ENCODE measurements at places on chromosomes 5 and 9.
A peak's percentile ranks its signal among the peaks of the same experiment; 100 is the strongest.

GRCh38 chr5:11962122-11962521 lies 57.9 kb upstream of the CTNND2 start:
- no peak for DNase-seq

GRCh38 chr9:36088020-36088419 lies 48.5 kb upstream of the GLIPR2 start:
- DNase-seq, result no peak

DNA sequence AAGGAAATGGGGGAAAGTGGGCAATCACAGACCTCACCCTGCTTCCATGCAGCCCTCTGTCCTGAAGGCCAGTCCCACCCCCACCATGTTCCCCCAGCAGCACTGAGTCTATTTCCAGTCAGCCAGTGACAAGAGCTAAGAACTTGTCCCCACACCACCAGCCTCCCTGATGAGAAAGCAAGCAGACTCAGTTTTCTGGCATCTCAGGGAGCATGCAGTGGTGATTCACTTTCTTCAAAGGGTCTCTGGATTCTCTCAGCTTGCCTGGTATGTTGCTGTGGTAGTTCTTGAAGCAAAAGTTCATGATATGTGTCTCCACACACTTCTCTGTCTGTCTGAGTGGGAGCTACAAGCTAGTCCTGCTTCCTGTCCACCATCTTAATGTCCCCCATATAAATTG lies 799.9 kb upstream of the TYRP1 start:
- DNase-seq, result no peak

- DNase-seq, result no peak
These were observed 59.6 kb downstream of the SETX start for GRCh38 chr9:132295181-132295580.

DNA sequence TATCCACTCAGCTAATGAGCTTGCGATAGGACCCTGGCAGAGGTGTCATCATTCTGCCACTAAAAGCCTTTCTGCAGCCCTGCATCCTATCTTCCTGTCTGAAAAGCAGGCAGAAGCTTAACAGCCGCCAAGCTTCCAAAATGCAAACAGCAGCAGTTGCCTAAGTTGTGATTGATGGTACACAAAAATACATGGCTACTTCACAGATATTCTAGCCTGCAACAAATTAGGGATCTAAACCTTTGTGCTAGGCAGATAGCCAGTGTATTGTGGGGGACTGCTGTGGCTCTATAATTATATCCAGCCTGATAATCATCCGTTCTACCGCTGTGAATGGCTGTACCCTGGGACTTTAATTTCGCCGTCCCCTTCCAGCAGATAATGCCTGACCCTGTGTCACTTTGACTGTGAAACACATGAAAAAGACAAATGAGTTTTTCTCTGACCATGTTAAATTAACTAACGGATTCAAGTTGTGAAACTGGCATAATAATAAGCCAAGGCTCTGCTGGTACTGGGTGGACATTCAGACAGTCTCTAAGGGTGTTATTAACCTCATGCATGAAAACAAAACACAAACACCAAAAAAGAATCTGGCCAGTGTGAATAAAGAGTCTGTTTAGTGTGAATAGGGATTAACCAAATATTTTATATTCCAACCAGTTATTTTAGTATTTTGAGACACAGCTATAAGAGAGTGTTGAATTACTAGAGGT lies 45.9 kb downstream of the SEMA6A start:
- DNase-seq, result peak; percentile 78

- peak; percentile 61 for DNase-seq
These were observed 240.5 kb downstream of the CETN3 start for GRCh38 chr5:90169078-90169477.

DNA sequence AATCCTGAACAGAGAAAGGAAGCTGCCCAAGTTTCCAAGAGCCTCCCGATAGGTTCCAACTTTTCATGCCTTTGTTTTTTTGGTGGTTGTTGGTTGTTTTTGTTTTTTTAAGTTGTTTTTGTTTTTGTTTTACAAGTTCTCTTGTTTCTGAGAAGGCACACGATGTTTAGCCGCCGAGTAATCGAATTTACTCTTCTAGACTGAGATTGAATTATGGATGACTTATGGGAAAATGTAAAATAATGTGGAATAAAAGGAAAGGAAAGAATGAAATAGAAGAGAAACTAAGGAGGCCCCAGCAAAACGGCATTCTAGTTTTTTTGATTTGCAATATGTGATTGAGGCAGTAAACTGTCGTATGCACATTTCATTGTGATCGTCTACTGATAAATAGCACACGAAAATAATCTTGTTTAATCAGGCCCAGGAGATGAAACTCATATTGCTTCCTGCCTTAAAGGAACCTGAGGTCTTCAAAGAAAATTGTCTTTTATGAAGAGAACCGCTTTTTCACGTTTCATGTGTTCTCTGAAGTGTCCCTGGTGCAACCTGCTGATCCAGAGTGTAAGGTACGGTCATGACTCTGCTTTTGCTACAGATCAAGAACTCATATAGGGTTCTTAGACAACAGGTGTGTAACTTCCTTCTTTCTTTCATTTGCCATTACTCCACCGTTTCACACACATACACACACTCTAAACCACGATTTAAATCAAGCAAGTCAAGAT lies 1.3 kb upstream of the GNAQ start:
- DNase-seq, result no peak

GRCh38 chr5:109956884-109957283 lies 267.2 kb downstream of the MAN2A1 start:
- no peak for DNase-seq

GRCh38 chr9:134723491-134724190 lies 82.0 kb downstream of the COL5A1 start:
- DNase-seq, result no peak

- DNase-seq, result no peak
These were observed 575.3 kb downstream of the RAB3C start for GRCh38 chr5:59158165-59158564.

GRCh38 chr5:22896152-22896551 lies 43.0 kb upstream of the CDH12 start:
- no peak for DNase-seq

- DNase-seq, result no peak
These were observed 508.2 kb downstream of the ACTL7B start for GRCh38 chr9:108347463-108348188.

DNA sequence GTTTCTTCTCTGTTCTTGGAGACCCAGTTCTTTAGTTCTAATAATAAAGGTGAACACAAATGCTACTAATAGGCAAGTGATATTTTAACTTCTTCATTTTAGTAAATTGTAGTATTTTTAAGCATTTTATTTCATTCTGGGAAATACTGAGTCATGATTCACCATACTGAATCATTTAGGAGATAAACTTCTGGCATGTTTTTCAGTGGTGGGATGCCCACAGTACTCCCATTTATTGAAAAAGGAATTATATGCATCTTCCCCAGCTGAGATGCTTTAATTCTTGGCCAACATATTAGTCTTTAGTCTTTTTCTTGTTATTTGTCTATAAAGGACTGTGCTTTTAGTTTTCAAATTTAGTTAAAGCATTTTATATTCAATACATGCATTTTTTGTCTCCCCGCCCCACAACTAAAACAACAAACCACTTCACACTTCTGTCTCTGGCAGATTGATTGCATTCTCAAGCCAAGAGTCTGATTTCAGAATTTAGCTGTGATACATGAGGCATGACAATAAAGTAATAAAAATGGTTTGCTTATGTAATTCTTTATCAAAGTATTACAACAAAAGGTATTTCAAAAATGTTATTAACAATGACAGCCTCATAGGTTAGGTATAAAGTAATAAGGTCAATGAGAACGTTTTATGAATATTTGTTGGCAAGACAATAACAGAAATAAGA lies 125.2 kb upstream of the CDH18 start:
- DNase-seq, result peak; percentile 4

- no peak for DNase-seq
These were observed 59.6 kb upstream of the GRAMD2B start for GRCh38 chr5:126363658-126364057.

DNA sequence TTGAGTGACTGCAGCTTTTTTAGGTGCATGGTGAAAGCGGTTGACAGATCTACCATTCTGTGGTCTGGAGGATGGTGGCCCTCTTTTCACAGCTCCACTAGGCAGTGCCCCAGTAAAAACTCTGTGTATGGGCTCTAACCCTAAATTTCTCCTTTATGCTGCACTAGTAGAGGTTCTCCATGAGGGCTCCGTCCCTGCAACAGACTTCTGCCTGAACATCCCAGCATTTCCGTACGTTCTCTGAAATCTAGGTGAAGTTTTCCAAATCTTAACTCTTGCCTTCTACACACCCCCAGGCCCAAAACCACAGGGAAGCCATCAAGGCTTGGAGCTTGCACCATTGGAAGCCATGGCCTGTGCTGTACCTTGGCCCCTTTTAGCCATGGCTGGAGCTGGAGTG lies 1898.1 kb upstream of the NUDT12 start:
- DNase-seq, result no peak

GRCh38 chr9:102507044-102507687 lies 488.0 kb upstream of the CYLC2 start:
- DNase-seq, result no peak

GRCh38 chr9:101453776-101454570 lies 18.4 kb upstream of the ALDOB start:
- no peak for DNase-seq

DNA sequence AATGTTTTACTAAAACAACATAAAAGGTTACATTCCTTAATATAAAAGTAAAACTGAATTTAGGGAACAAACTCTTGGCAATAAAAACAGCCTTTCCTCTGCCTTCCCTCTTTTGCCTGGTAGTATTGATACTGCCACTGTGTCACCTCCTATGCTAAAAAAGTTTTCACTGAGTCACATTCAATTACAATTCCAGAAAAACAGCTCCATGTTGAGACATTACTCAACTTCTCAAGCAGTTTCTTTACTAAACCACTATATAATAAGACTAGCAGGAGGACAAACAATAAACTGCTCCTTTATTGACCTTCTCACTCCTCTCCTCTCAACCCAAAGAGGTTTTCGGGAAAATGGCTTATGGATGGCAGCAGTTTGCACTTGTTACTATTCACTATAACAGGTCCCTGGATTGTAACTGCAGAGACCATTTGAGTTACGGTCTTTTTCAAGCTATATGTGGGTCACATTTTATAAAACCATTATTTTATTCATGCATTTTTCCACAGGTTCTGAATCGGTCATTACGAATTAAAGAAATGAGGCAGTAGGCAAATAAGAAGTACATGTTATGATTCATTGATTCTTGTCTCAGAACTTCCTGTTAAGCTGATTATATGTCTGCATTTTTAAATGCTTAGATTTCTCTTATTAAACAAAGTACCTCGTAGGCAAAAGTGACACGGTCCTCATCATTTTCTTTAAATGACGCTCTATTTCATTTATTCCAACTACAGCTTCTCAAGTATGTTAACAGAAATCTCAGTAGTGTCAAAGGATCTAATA lies 2.1 kb downstream of the ZDHHC21 start:
- no peak for DNase-seq

DNA sequence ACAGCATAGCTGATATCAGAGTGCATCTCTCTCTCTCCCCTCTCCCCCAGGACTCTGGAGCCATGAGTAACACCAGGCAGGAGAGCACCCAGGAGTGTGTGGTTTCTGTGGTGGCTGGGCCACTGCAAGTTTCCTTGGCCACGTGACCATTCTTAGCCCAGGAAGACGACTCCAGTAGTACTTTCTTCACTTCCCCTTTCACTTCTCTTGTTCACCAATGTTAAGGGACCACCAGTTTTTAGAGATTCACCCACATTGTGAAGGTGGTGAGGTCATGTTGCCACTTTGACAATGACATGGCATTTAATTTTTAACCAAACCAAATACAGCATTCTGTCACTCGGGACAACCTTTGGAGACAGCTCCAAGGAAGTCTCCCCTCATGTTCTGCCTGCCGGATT lies 17.9 kb upstream of the DAPK1 start:
- no peak for DNase-seq

GRCh38 chr9:36154331-36154952 lies 14.7 kb upstream of the CCIN start:
- peak; percentile 14 for DNase-seq

- no peak for DNase-seq
These were observed 2.5 kb downstream of the SMC5 start for GRCh38 chr9:70261131-70261870.

DNA sequence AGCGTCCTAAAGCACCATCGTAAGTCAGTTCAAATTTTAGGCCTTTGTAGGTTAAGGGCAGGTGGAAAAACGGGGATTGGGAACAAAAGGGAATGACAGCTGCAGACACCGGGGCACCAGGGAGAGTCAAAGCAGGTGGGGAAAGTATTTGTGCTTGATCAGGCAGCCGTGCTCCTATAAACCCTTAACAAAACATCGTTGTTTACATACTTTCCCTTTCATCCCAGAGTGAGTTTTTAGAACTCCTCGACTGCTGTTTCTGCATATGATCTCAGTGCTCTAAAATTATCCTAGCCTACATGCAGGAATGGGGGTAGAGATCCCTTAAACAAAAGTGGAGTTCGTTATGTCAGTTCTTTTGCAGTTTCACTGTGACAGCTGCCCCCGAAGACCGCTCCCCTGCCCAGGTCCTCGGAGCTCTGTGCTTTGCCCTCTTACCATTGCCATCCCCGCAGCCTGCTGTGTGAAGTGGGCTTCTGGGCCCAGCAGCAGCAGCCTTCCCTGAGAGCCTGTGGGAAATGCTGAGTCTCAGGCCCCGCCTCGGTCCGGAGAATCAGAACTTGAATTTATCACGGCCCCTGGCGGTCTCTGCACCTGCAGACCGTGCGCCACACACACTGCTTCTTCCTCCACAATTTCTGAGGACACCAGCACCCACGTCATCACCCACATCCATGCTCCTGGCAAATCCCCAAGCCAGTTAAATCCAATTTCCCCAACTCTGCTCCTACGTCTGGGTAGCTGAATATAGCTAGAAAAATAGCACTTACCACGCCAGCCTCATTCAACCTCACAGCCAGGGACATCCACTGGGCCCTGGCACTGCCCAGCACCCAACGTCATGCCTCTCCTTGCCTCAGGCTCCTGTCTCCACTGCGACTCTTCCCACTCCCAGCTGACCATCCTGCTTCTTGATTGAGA lies 86.8 kb downstream of the NSUN2 start:
- DNase-seq, result peak; percentile 80

GRCh38 chr9:97696803-97697601 lies at the start of gene XPA:
XPA (minus strand) TSS chr9:97697340; CDS start chr9:97697292, 48 bp downstream.
- peak; percentile 95 for DNase-seq

- no peak for DNase-seq
These were observed 23.9 kb downstream of the SRP19 start for GRCh38 chr5:112885001-112885400.

DNA sequence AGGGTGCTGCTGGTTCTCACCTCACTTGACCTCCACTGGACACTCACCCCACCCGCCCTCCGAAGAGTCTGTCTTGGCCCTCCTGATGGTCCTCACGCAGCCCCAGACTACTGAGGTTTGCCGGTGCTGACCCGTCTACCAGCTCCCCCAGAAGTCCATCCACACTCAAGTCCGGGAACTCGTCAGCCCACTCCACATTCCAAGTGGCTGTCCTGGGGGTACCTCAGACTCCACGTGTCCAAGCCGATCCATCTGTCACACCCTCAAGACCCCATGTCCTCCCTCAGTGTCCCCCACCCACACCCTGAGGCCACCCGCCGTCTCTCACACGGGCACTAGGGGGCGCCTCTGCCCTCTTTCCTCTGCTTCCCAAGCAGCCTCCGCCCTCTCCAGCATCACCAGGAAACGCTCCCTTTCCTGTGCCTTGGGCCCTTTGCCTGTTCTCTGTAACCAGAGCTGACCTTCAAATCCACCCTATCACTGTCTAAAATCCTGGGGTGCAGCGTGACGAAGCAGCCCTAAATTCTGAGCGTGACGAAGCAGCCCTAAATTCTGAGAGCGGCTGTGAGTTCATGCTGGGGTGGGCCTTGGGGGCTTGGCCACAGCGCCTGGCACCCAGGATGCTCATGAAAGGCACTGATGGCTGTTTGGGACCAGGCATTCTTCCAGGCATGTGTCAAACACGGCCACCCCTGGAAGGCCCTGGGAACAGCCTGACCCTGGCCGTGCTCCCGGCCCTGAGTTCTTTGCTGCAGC lies 95.7 kb downstream of the KCNT1 start:
- peak; percentile 20 for DNase-seq

GRCh38 chr5:157157293-157157891 lies 8.7 kb downstream of the GARIN3 start:
- no peak for DNase-seq
